Breast epithelium (tissue), 4 donors: ENCODE measurements at places on chromosomes 13 and 19. TPM values are rescaled to one million over a fixed set of nuclear protein-coding genes. Genes with fewer than 3 reads are reported as not detected.

GRCh38 chr13:101098873-101099272 lies 317.4 kb downstream of the NALCN start:
- H3K36me3 ChIP-seq, result no peaks in the 10 kb centered on the region
- no peak for DNase-seq
- H3K4me1 ChIP-seq, result no peaks in the 10 kb centered on the region
- no peak overlapping the region for H3K4me3 ChIP-seq
- H3K27ac ChIP-seq, result no peak overlapping the region

DNA sequence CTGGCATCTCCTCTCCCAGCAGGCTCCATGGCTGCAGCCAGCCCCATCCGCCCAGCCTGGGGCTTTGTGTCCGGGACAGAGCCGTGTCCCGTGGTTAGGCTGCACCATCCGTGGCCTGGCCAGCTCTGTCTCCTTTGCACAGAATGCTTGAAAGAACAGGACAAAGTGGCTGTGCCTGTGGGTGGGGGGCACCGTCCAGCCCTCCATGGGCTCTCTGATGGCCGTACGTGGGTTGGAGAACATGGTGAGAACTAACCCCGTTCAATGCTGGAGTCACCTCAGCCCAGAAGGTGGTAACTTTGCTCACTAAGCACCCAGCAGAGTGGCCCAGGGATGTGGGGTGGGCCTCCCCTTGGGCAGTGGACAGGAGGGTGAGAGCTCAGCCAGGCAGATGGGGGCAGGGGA lies 2.8 kb downstream of the RPS15 start:
- peaks cover 8% of the 10 kb centered on the region for H3K36me3 ChIP-seq
- peaks cover 6% of the 10 kb centered on the region for H3K27me3 ChIP-seq
- no peak overlapping the region for H3K27ac ChIP-seq
- peaks cover 17% of the 10 kb centered on the region for H3K4me1 ChIP-seq

DNA sequence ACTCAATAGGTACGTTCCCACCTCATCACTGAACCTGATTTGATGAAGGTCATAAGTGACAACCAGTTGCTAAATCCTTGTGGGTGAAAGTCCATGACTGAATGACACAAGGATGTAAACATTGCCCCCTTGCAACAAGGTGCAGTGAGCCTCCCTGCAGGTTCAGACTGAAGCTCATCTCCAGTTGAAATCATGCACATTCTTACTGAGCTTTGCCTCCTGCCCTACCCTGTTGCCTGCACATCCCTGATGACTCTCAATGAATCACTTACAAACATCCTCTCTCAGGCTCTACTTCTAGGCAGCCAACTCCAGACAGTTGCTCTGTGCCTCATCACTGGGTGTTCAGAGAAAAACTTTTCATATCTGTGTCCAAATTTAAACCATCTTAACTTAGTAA lies 42.5 kb upstream of the ARGLU1 start:
- H3K36me3 ChIP-seq, result no peaks in the 10 kb centered on the region
- DNase-seq, result no peak
- no peak overlapping the region for H3K4me3 ChIP-seq
- no peaks in the 10 kb centered on the region for H3K4me1 ChIP-seq
- no peak overlapping the region for H3K27ac ChIP-seq

The CLDN10 gene
- total RNA-seq, result 2.0 TPM

GRCh38 chr19:51107406-51108065 lies 673 bp downstream of the CTU1 start:
- H3K4me3 ChIP-seq, result peak overlapping the region; percentile 85
- DNase-seq, result no peak
- H3K27ac ChIP-seq, result peak overlapping the region; percentile 81
- no peaks in the 10 kb centered on the region for H3K36me3 ChIP-seq
- H3K27me3 ChIP-seq, result no peaks in the 10 kb centered on the region
- H3K4me1 ChIP-seq, result peaks cover 5% of the 10 kb centered on the region

DNA sequence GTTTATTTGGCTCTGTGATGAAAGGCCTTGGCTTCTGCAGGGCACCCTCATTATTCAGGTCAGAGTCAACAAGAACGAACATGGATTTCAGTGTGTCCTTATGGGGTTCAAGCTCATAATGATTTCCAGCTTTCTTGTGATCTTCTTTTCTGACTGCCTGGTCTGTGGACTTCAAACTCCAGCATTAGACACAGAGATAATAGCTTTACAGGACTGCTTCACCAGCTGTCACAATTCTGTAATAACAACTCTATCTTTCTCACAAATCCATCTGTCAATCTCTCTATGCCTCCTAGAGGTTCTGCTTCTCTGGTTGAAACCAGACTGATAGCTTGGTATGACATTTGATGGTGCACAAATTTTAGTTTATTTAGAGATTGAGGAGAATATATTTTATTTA lies 13.1 kb upstream of the SLITRK6 start:
- DNase-seq, result no peak
- no peaks in the 10 kb centered on the region for H3K27me3 ChIP-seq
- H3K4me3 ChIP-seq, result no peak overlapping the region
- H3K4me1 ChIP-seq, result no peaks in the 10 kb centered on the region

- no peaks in the 10 kb centered on the region for H3K27me3 ChIP-seq
- no peaks in the 10 kb centered on the region for H3K36me3 ChIP-seq
- peak; percentile 82 for DNase-seq
- H3K4me1 ChIP-seq, result peaks cover 15% of the 10 kb centered on the region
- no peak overlapping the region for H3K4me3 ChIP-seq
Observed at GRCh38 chr19:47247308-47247990, 8.9 kb upstream of the CCDC9 start.

The SIAH3 gene
- not detected for total RNA-seq

DNA sequence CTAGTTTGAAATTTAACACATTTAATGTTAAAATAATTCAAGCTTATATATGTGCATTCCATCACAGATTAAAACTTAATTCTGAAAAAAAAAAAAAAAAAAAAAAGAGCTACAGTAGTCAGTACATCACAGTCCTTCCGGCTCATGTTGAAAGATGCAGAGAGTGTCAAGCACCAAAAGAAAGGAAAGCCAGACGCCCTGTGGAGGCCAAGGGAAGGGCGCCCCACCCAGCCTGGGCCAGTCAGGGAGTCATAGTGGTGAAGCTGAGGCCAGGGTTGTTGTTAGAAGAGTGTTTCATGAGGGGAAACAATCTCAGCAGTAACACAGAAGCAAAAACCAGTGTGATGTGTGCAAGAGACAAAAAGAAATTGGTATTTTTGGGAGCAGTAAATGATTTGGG lies 375.3 kb downstream of the MTUS2 start:
- H3K36me3 ChIP-seq, result no peaks in the 10 kb centered on the region
- H3K4me3 ChIP-seq, result no peak overlapping the region
- no peaks in the 10 kb centered on the region for H3K27me3 ChIP-seq
- H3K4me1 ChIP-seq, result no peaks in the 10 kb centered on the region
- DNase-seq, result no peak
- no peak overlapping the region for H3K27ac ChIP-seq

- peak; percentile 66 for DNase-seq
- no peaks in the 10 kb centered on the region for H3K36me3 ChIP-seq
- no peaks in the 10 kb centered on the region for H3K4me1 ChIP-seq
- peaks cover 6% of the 10 kb centered on the region for H3K27me3 ChIP-seq
- H3K27ac ChIP-seq, result peak overlapping the region; percentile 76
- H3K4me3 ChIP-seq, result no peak overlapping the region
Observed at GRCh38 chr19:4576016-4576933, 16.8 kb upstream of the SEMA6B start.

DNA sequence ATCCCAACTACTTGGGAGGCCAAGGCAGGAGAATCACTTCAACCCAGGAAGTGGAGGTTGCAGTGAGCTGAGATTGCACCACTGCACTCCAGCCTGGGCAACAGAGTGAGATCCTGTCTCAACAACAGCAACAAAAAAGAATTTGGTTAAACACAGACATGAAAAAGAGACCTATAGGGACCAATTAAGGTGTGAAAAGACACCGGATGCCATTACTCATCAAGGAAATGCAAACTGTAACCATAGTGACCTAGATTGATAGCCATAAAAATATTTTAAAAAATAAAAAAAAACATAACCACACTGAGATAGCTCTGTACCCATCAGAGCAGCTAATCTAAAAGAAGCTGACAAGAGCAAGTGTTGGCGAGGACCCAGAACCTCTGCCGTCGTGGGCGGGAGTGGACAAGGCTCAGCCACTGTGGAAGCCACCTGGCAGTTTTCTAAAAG lies 37.1 kb upstream of the ISYNA1 start:
- H3K27ac ChIP-seq, result no peak overlapping the region
- DNase-seq, result no peak
- H3K4me1 ChIP-seq, result peaks cover 16% of the 10 kb centered on the region
- H3K4me3 ChIP-seq, result no peak overlapping the region
- no peaks in the 10 kb centered on the region for H3K27me3 ChIP-seq

DNA sequence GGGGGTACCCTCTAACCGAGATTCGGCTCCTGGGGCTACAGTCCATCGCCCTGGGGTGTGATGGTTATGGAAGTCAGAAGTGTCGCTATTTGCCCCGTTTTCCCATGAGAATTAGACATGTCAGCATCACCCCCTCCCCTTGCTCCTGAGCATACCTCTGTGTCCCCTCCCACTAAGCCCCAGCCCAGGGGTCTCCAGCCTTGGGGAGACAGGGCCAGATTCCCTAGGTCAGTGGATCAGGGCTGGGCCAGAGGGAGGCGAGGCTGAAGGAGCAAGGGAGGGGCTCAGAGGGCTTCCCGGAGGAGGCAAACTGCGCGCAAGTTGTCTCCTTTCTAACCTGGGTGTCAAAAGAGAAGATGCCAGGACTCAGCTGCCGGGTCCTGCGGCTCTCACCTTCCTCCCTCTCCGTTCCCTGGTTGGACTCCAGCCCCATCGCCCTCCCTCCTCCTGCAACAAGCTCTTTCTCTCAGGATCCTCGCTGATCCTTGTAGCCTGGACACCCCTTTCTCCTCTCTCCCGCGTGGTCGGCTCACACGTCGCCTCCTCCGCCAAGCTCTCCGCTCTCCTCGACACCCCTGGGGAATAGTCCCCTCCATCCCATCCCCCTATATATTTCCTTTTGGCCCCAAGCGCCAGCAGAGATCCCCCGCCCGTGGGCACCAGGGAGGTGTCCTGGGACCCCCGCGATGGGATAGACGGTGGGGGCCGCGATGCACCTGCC lies 459 bp upstream of the TMEM59L start:
- DNase-seq, result no peak
- H3K4me3 ChIP-seq, result peak overlapping the region; percentile 27
- peaks cover 17% of the 10 kb centered on the region for H3K27me3 ChIP-seq
- H3K4me1 ChIP-seq, result peaks cover 18% of the 10 kb centered on the region

GRCh38 chr13:51818781-51819511 lies 15.0 kb upstream of the DHRS12 start:
- no peaks in the 10 kb centered on the region for H3K27me3 ChIP-seq
- peaks cover 5% of the 10 kb centered on the region for H3K4me1 ChIP-seq

The HRC gene
- total RNA-seq, result 0.88 TPM

DNA sequence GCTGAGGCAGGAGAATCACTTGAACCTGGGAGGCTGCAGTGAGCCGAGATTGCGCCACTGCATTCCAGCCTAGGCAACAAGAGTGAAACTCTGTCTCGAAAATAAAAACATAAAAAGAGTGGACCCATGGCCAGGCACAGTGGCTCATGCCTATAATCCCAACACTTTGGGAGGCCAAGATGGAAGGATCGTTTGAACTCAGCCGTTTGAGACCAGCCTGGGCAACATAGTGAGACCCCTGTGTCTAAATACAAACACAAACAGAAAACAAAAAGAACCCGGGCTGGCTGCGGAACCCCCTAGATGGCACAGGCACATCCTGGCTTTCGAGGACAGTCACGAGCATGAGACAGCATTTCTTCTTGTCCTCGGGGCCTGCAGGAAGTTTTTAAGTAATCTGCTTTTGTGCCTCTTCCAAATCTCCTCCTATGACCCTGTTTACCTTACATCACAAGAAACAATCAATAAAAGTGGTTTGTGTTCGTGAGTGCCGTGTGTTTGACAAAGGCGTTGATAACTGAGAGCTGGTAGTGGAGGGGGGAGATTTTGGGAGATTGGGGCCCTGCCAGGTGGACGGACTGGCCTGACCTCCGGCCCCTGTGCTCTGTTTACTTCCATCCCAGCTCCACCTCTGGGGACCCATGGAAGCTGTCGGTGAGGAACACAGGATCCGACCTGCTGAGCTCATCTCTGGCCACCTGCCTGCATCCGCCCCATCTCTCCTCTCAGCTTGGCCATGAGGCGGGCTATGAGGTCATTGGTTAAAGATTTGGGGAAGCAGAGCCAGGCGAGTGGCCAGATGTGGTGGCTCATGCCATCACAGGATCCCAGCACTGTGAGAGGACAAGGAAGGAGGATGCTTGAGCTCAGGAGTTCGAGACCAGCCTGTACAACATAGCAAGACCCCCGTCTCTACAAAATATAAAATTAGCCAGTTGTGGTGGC lies 5.9 kb upstream of the GDF15 start:
- H3K27ac ChIP-seq, result peak overlapping the region; percentile 88
- H3K27me3 ChIP-seq, result no peaks in the 10 kb centered on the region
- peak; percentile 97 for DNase-seq
- no peaks in the 10 kb centered on the region for H3K36me3 ChIP-seq
- H3K4me1 ChIP-seq, result no peaks in the 10 kb centered on the region

The SIRT2 gene
- total RNA-seq, result 88.2 TPM

GRCh38 chr13:77219401-77219800 lies 107.5 kb downstream of the MYCBP2 start:
- H3K4me3 ChIP-seq, result no peak overlapping the region
- no peak overlapping the region for H3K27ac ChIP-seq
- H3K36me3 ChIP-seq, result no peaks in the 10 kb centered on the region
- no peak for DNase-seq
- no peaks in the 10 kb centered on the region for H3K4me1 ChIP-seq

The KL gene
- total RNA-seq, result 4.3 TPM

DNA sequence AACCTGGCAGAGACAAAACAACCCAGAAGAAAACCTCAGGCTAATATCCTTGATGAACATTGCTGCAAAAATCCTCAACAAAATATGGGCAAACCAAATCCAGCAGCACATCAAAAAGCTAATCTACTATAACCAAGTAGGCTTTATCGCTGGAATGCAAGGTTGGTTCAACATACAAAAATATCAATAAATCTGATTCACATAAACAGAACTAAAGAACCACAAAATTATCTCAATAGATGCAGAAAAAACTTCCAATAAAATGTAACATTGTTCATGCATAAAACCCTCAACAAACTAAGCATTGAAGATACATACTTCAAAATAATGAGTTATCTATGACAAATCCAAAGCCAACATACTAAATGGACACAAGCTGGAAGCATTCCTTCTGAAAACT lies 8.8 kb downstream of the ZNF724 start:
- no peaks in the 10 kb centered on the region for H3K27me3 ChIP-seq
- H3K4me1 ChIP-seq, result no peaks in the 10 kb centered on the region
- no peak overlapping the region for H3K27ac ChIP-seq
- no peak for DNase-seq
- H3K36me3 ChIP-seq, result no peaks in the 10 kb centered on the region
- no peak overlapping the region for H3K4me3 ChIP-seq
